ENCODE measurements at places on chromosomes 11 and 22.

GRCh38 chr11:122162095-122162494 is 46.1 kb upstream of the BLID start:
- DNase-seq = no peak

GRCh38 chr11:88631497-88631896 is 294.0 kb upstream of the CTSC start:
- DNase-seq = no peak

- DNase-seq = no peak
Measured at GRCh38 chr11:78961937-78962701, 387.5 kb upstream of the NARS2 start.

- DNase-seq = no peak
Measured at GRCh38 chr11:122808478-122808869, 29.8 kb upstream of the CRTAM start.

- no peak for DNase-seq
Measured at GRCh38 chr11:32891657-32892354, 805 bp upstream of the QSER1 start.

- no peak for DNase-seq
Measured at GRCh38 chr11:125435461-125436238, 60.4 kb downstream of the FEZ1 start.

- DNase-seq = no peak
Measured at GRCh38 chr11:889687-890475, 20.7 kb downstream of the CHID1 start.

DNA sequence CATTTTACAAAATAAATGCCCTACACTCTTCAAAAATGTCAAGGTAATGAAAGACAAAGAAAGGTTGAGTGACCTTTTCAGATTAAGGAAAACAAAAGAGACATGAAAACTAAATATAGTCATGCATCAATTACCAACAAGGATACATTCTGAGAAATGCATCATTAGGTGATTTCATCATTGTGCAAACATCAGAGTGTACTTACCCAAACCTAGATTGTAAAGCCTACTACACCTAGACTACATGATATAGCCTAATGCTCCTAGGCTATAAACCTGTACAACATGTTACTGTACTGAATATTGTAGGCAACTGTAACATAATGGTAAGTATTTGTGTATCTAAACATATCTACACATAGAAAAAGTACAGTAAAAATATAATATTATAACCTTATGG is 26.7 kb downstream of the INTS4 start:
- no peak for DNase-seq

- no peak for DNase-seq
Measured at GRCh38 chr11:131301306-131301705, 69.1 kb upstream of the NTM start.

DNA sequence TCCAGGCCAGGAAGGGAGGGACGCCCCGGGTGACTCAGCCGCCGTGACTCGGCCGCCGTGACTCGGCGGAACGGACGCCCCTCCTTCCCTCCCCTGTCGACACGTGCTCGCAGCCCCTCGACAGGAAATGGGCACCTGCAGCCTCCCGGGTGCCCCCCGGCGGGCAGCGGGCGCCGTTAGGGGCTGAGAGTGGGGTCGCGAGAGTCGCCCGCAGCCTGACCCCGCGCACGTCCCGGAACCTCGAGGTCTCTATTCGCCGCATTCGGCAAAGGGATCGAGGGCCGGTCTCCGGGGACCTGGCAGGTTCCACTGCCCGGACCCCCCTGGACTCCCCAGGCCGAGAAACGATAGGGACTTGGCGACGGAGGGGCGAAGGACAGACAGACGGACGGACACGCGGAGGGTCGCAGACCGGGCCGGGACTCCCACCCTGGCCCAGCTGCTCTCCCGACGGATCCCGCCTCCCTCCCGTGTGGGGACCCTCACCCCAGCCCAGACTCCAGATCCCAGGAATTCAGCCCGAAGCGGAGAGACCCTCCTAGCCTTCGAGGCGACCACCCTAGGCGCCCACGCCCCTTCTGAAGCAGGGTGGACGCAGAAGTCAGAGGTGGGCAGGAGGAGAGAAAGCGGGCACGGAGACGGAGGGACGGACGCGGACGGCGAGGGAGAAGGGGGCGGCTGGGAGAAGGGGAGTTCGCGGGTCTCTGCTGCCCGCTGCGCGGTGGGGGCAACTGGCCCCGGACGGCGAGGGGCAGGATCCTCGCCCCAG is 648 bp downstream of the FOSL1 start:
- peak; percentile 56 for DNase-seq

GRCh38 chr11:35078470-35078735 is 60.6 kb upstream of the CD44 start:
- no peak for DNase-seq

GRCh38 chr11:87628026-87628580 is 547.1 kb downstream of the RAB38 start:
- DNase-seq = no peak

DNA sequence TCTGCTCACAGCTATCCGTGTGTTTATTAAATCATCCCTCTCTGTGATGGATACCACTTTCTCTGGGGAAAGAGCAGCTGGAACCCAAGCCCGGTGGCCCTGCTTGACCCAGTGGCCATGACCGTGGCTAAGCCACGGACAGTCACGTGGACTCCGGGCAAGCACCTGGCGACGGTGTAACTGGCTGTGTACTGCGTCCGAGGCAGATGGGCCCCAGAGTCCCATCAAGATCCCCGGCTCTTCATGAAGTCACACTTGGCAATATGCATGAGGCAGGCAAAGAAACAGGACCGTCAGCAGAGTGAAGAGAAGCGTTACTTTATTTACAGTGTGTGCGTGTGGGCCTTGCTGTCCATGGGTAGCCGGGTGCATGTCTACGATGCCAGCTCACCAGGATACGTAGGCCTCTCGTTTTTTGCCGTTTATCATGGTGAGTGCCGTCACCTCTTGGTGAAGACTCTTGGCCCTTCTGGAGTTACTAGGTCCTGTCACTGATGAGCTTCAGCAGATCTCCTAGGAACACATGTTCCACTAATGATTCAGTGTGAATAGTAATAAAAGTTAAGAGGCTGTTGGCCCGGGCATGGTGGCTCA is 366.3 kb downstream of the TBC1D22A start:
- DNase-seq = no peak

GRCh38 chr22:24459911-24460310 is 32.5 kb downstream of the ADORA2A start:
- no peak for DNase-seq

DNA sequence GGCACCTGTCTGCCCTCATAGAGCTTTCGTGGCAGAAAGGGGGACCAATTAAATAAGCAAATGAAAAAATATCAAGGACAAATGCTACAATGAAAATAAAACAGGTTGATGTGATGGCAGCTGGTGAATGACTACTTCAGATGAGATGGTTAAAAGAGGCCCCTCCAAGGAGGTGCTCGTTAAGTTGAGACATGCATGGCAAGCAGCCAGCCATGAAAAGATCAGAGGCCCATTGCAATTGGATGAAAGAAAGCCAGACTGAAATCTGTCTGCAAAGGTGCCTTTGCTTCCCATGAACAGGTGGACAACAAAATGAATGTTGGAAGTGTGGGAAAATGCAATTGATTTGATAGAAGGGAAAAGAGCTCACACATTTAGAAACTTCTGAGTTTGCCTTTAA is 848 bp upstream of the TRPC6 start:
- no peak for DNase-seq

DNA sequence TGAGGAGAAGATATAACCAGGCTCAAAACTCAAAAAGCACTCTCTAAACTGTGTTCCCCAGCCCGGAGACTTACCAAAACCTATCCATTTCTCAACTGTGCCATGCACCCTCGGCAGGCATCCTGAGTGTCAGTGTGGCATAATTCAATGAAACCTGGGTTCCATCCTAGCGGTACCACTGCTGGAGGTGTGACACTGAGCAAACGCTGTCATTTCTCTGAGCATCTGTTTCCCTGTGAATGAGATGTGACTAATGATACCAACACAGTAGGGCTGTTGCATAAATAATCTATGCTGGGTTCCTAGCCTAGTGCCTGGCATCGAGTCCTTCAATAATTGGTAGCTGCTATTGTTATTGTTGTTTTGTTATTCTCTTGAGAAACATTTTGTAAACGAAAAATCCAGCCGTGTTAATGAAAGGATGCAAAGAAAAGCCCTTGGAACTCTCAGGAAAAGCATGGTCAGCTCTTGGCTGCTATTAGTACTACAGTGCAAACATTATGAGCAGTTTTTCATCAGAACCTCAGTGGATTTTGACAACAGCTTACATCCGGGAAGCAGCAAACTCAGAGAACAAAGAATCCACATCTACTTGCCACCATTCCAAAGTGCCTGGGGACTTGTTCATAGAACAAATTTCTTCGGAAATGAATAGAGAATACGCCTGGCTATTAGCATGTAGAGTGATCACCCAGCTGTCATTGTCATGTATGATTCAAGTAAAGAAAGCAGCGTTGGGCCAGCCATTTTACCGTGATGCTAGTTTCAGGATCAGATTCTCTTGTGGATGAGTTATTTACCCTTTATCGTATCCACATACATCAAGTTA is 53.7 kb downstream of the TECTA start:
- no peak for DNase-seq

GRCh38 chr22:27094633-27095308 is 437.4 kb downstream of the MIAT start:
- no peak for DNase-seq

GRCh38 chr11:72222106-72222891 is 2.3 kb upstream of the INPPL1 start:
- no peak for DNase-seq

DNA sequence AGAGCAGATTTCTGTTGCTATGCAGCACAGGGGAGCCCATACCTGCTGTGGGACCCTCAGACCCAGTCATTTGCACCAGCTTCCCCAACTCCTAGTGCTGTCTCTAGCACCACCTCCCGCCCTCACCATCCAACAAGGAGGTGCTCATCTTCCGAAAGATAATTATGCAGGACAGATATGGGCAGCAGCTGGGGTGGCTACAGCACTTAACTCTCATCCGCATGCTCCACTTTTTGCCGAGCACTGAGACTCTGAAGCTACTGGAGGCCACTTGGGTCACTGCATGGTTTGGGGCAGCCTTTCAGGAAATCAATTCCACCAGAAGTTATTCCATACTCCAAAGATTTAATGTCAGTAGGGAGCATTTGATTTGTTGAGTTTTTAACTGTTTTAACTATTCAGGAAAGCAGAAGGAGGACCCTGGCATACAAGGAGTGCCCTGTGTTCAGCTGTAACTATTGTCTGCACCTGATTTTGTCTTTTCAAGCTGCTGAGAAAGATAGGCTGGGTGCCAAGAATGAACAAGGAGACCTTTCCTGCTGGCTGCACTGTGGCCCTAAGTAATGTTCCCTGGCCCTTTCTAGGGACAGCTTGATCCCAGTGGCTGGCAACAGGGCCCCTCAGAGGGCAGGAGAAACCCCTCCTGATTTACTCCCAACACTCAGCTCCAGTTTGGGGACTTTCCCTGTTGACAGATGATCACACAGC is 67.3 kb upstream of the CSNK2A3 start:
- no peak for DNase-seq

GRCh38 chr11:61890529-61891330 is 615 bp downstream of the FADS3 start:
- no peak for DNase-seq

DNA sequence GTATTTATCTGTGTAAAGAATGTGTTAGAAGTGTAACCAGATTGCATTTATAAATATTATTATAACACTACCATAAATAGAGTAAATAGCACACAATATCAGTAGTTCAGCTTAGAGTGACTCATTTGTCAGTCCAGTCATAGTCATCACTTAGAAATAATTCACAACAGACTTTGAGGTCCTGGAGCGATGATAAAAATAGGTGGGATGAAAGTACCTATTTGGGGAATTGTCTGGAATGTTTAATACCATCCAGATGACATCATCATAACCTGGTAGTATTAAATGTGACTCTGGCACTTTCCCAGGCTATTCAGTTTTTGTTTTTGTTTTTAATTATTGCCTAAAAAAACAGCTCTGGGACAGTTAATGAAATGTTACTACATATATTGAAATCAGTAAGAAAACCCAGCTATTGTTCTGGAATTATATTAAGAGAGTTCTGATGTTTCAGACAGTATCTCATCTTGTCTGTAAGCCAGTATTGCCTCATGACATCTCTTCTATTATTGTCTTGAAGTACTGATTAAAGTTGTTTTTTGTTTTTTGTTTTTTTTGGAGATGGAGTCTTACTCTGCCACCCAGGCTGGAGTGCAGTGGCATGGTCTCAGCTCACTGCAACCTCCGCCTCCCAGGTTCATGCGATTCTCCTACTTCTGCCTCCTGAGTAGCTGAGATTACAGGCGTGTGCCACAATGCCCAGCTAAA is 74.8 kb downstream of the SIK2 start:
- DNase-seq = no peak

DNA sequence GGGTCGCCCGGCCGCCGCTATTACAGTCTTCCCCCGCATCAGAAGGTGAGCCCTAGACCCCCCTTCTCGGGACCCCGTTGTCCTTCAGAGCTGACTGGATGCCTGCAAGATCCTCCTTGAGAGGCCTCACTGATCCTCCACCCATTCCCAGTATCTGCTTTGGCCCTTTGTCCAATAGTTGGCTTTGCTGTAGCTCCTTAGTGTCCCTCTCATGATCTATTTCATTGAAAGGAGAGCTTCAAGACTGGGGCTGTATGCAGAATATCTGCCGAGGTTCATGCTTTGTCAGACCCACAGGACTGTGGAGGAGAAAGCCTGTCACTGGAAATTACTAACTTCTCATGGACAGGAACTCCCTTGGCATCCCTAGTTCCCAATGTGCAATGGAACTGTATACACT is 499 bp downstream of the DLAT start:
- no peak for DNase-seq

Measured in activated gamma-delta T cell (primary cell).